ENCODE measurements at places on chromosomes 4 and X.

- DNase-seq: no peak
These were observed 15.5 kb downstream of the CPE start for GRCh38 chr4:165394275-165394674.

- DNase-seq: no peak
These were observed 181.4 kb upstream of the MXRA5 start for GRCh38 chrX:3527811-3528210.

DNA sequence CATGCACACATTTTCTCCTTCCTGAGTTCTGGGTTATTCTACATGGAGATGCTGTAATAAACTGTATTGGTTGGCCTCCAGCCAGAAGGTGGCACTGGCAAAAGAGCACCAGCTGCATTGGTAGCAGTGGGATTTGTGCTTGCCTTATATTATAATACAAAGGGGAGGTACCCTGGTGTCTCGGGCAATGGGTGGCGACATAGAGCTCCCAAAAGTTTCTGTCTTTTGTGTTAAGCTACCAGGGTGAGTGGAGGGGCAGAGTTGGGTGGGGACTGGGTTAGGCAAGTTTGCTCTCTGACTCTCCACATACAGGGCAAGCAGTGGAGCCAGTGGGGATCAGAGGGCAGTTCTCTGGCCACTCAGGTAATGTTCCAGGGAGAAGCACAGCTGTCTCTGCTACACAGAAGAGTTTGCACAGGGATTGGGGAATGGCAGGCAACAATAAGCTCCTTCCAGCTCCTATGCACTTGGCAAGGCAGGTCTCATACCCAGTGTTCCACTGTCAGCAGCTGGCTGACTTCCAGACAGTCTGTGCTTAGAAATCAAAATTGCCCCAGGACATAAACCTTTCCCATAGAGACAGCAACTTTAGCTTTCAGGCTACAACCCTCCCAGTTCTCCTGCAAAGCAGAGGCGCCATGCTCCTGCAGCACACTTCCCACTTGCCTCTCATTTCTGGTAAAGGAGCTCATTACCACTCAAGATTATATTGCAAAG, 463.9 kb upstream of the PCDH7 start:
- DNase-seq: no peak

GRCh38 chr4:155616117-155616516, 50.5 kb upstream of the GUCY1A1 start:
- no peak for DNase-seq

- DNase-seq: no peak
These were observed 59.8 kb downstream of the ANOS1 start for GRCh38 chrX:8672176-8672575.

DNA sequence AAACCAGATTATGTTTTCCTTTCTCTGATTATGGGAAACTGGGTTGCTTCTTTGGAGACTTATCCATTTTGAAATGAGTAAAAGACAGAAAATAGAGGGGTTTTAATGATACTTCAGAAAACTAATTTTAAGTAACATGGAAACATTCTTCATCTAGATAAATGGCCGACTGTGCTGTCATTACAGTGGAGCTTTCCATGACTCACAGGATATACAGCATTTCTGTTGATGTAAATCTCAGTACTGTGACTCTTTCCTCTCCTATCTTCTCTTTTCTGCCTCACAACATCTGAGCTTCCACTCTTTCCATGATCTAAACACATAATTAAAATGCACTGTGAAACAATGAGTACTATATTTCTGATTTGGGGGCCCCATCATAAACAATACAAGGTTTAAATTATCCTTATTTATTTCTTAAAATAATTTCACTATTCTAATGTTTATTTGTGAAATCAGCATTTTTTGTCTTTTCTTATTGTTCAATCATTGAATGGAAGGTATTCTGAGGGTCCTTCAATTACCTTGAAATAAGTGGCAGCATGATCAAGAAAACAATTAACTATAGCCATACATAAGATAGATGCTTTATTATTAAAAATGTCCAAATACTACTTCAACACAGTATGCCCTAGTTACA, 19.3 kb downstream of the SEC24D start:
- DNase-seq: no peak

- no peak for DNase-seq
These were observed 422.5 kb downstream of the ZIC3 start for GRCh38 chrX:137988470-137988869.

- DNase-seq: no peak
These were observed 16.0 kb downstream of the XG start for GRCh38 chrX:2767631-2768455.

GRCh38 chrX:1392376-1393068, 609 bp upstream of the SLC25A6 start:
- DNase-seq: no peak

- no peak for DNase-seq
These were observed 55.0 kb upstream of the TADA2B start for GRCh38 chr4:6988016-6988715.

- DNase-seq: no peak
These were observed 89.2 kb upstream of the PRDX4 start for GRCh38 chrX:23578079-23578478.

DNA sequence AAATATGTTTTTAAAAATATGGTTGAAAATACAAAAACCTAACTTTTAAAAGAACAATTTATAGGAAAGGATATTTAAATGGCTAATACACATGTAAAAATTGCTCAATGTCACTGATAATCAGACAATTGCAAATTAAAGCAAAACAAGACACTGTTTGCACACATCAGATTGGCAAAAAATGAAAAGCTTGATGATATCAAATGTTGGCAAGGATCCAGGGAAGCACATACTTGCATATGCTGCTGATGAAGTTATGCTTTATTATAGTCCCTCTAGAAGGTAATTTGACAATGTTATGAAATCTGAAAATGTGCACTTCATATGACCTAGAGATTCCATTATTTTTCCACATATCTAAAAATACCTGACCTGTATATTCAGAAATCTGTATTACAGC, 45.7 kb upstream of the EPGN start:
- DNase-seq: no peak

DNA sequence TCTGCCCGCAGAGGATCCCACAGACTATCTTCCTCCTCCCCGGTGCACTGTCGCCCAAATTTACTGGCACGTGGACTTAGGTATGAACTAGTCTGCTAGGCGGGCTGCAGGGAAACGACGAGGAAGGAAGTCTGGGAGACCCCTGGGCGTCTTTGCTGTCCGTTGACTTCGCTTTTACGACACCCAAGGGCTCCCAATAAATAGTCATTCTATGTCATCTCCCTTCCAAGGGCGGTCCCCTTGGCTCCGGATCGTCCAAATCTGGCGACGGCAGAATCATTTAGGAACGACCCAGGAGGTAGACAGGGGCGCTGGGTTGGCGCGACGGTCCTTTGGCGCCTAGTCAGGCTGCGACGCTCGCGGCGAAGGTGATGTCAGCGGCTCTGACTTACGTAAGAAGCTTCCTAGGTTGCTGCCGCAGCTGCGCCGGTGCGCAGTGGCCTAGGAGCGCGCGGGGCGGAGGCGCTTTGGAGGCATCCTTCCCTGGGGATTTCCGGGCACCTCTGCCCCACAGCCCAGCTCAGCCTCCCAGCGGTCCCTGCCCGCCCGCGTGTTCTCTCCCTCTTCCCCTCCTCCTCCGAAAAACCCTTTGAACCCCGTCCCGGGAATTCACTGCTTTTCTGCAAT, 2.2 kb downstream of the NHS start:
- no peak for DNase-seq

DNA sequence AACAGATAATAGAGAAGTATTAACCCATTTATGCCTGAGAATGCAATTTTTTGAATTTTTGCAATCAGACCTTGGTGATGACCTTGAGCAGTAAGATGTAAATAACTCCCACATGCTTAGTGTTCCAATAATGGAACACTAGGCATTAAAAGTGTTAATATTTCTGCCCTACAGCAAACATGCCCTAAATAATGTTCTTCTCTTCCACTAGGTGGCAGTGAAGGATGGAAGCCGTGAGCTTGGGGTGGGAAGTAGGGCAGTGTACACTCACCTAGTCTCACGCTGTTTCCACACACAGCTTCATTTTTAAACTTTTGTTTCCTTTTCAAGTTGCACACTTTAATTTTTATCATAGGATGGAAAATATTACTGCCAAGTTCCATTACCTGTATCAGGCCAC, 613.1 kb upstream of the HS3ST1 start:
- DNase-seq: no peak

GRCh38 chr4:128639541-128640270, 169.8 kb upstream of the JADE1 start:
- DNase-seq: no peak

- DNase-seq: no peak
These were observed 20.8 kb upstream of the HGFAC start for GRCh38 chr4:3420956-3421355.

GRCh38 chr4:188627892-188628291, 488.7 kb downstream of the TRIML1 start:
- no peak for DNase-seq

DNA sequence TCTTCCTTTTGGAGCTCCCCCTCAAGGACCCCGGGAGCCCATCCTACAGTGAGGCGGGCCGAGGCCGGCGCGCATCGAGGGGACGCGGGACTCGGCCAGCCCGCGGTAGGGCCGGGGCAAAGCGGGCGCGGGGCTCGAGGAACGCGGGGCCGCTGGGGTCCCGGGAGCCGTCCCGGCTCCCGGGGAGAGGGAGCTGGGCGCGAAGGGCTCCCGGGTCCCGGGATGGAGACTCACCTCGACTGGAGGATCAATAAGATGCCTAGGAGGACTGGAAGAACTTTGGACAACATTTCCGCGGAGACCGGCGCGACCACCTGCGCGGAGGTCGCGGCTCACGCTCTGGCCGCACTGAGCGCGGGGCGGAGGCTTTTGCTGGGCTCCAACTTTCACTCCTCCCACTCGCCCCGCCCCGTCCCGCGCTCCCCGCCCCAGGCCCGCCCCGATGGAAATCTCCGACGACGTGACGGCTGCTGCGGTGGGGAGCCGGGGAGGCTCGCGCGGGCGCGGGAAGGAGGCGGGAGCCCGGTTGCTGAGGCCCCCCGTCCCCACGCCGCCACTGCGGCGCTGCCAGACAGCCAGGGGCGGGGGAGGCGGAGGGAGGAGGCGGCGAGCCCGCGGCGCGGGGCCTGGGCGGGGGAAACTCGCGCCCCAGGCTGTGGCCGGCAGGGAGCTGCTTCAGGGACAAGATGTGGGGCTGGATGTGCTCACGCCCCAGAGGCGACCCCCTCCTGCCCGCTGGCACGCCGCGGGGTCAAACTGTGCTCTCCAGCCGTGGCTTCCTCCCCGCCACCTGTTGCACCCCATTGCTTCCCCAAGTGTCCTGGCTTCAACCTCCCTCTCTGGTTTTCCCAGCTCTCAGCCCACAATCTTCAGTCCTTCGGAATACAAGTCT, at the start of gene GABRE:
Gene GABRE (minus strand): TSS at position 341 of the 892 bp plus-strand sequence. CDS start 51 bp downstream, at position 290.
- DNase-seq: no peak

DNA sequence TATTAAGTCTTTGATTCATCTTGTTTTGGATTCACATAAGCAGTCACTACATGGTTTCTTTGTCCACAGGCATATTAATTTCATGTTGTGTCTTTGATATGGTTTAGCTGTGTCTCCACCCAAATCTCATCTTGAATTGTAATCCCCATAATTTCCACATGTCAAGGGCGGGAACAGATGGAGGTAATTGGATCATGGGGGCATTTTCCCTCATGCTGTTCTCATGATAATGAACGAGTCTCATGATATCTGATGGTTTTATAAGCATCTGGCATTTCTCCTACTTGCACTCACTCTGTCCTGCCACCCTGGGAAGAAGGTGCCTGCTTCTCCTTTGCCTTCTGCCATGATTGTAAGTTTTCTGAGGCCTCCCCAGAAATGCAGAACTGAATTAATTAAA, 1811.2 kb upstream of the PCDH10 start:
- no peak for DNase-seq

DNA sequence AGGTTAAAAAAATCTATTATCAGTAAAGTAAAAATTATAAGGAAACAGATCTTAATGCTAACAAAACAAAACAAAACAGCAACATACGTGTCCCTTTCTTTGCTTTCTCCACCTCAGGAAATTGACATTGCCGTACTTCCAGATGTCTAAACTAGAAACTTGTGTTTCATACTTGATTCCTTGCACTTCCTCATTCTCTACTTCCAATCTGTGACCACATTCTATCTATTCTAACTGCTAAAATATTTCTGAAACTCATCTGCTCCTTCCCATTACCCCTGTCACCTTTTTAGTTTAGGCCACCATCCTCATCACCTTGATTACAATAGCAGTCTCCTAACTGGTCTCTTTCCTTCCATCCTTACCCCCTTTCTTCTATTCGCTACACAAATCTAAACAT, 22.5 kb upstream of the RPA4 start:
- DNase-seq: no peak

GRCh38 chr4:119526786-119527550, 101.6 kb downstream of the PDE5A start:
- DNase-seq: no peak

DNA sequence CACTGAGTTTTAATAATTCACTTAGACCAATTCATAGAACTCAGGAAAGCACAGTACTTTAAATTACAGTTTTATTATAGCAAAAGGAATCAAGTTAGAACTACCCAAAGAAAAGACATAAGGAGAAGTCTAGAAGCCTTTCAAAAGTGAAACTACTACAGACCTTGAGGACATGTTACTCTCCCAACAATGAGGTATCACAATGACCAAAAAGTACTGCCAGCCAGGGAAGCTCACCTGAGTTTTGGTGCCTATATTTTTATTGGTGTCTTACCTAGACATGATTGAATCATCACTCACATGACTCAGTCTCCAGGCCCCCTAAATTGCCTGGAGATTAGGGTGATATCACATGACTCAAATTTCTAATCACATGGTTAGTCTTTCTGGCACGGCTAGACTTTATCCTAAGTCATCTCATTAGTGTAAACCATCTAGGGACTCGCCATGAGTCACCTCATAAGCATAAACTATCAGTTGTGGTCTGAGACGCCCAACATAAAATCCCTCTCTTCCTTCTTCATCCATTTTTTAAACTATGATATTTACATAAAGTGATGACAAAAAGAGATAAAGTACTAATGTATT, 372.3 kb downstream of the TMA16 start:
- no peak for DNase-seq

- no peak for DNase-seq
These were observed 94.5 kb upstream of the RASGEF1B start for GRCh38 chr4:81566161-81566591.
